ENCODE measurements at places on chromosomes 2 and 18.
A peak's percentile ranks its signal among the peaks of the same experiment; 100 is the strongest.

DNA sequence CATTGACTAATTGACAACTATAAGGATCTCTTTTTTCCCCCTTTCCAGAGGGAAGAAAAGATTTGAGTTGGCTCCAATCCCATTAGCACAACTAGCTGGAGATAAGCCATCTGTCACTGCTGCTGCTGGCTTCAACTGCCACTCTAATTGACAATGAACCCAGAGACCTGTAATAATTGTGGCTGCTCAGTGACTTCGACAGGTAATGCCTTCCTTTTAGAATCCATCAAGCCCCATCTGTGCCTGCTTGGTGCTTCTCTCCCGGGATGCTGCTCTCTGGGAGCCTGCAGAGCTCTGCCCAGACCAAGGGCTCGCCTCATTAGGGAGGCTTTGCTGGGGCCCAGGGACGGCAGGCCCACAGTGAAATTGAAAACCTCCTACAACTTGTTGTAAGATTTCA is 376.7 kb upstream of the SOX11 start:
- DNase-seq, result no peak

DNA sequence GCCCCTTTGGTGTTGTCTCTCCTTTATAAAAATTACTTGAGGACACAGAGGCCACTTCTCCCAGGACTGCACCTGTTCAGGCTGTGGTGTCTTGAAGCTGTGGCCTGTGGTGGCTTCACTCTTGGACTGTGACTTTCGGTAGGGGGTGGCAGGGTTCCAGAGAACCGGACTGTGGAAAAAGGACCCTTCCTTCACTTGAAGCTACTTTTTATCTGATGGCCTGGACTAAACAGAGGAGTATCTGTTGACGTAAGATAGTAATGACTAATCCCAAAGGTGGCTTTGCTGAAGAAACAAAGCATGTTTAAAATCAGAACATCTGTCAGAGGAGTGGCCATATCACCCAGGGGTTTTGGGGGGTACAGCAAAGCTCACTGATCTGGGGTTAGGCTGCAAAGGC is 60.8 kb downstream of the CENPO start:
- no peak for DNase-seq

GRCh38 chr2:4673025-4673489 is 969.7 kb downstream of the DCDC2C start:
- DNase-seq, result no peak

DNA sequence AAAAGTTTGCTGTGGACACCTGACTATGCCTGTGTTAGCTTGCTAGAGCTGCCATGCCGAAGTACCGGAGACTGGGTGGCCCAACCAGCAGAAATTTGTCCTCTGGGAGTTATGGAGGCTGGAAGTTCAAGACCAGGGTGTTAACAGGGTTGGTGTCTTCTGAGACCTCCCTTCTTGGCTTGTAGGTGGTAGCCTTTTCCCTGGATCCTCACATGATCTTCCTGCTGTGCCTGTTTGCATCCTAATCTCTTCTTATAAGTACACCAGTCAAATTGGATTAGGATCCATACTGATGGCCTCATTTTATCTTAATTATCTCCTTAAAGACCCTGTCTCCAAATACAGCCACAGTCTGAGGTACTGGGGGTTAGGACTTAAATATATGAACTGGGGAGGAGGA is 845 bp downstream of the TMEM177 start:
- no peak for DNase-seq

DNA sequence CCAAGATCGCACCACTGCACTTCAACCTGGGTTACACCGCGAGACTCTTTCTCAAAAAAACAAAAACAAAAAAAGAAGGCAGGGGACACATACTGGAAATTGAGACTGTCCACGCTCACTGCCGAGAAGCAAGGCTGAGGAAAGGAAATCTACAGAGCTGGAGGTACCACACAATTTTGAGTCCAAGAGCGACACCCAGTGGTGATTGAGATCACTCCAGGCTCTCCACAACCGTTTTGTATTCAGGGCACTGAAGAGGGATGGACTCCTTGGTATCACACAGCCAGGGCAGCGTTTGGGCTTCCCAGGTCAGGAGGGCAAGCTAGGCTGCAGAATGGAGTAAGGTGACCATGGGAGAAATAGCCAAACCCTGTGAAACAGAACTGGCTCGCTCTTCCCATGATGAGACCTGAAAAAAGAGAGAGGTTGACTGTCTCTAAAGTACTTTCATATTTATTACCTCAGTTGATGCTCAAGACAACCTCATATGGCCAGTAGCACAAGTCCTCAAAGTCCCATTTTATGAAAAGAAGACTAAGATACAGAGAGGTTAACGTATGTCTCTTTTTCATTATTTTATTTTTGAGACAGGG is 74.5 kb upstream of the YPEL5 start:
- peak; percentile 51 for DNase-seq

- no peak for DNase-seq
Measured at GRCh38 chr2:41710944-41711343, 336.9 kb upstream of the PKDCC start.

DNA sequence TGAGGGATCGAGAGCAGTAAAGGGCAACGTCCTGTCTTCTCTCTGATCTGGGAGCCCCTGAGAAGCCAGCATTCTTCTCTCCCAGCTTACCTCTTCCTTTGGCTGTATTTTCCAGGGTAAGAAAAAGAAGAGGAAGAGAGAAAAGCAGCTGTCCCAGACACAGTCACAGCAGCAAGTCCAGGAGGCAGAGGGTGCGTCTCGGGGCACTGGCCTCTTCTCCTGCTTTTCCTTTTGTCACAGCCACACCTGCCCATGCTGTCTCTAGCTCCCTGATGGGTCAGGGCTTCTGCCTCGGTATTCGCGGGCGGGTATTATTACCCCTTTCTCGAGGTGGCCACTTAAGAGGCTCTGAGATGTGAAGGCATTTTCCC is 20.3 kb downstream of the TGOLN2 start:
- DNase-seq, result no peak

DNA sequence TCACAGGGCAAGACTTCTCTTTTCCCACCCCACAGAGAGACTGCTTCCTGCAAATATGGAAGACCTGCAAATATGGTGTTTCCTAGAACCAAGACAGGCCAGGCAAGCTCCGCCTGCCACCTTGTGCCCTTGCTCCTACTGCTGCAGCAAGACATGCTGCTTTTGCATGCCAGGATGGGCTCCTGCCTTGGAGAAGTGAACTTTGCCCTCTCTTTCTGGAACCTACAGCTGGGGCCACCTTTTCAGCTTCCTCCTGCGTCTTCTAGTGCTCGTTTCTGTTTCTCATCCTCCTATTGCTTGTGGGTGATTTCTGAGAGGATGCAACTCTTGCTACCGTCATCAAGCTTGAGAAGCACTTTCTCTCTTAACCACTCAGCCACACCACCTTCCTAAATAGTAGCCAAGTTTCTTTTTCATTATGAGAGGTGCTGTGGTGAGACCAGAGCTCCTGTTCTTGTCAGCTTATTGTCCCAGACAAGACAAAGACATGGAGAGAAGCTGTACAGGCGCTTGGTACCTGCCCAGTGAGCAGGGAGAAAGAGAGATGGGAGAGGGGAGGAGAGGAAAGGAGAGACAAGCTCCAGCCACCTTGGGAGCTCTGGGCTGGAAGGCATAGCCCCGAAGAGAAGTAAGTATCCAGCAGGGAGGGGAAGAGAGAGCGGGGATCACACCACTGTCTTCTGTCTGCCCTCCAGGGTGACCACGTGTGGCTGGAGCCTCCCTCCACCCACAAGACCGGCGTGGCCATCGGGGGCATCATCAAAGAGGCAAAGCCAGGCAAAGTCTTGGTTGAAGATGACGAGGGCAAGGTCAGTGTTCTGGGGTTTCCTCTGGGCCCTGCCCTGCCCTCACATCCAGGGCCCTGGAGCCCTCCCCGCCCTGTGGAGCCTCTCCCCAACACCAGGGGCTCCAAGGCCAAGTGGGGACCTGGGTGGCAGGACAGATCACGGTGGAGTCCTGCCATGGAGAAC is 28.3 kb downstream of the MYO7B start:
- DNase-seq, result no peak

GRCh38 chr2:60544954-60545560 is 8.4 kb downstream of the BCL11A start:
- DNase-seq, result no peak

All from activated CD4-positive, CD25-positive, alpha-beta regulatory T cell treated with anti-CD3 and anti-CD28 coated beads, Interleukin-2, amount 50 U/mL, for 72 hours (primary cell).